Stimulated activated CD8-positive, alpha-beta memory T cell treated with anti-CD3 and anti-CD28 coated beads, Interleukin-15, amount 100 ng/mL, for 48 hours (primary cell): ENCODE measurements at places on chromosomes 6 and 20.

DNA sequence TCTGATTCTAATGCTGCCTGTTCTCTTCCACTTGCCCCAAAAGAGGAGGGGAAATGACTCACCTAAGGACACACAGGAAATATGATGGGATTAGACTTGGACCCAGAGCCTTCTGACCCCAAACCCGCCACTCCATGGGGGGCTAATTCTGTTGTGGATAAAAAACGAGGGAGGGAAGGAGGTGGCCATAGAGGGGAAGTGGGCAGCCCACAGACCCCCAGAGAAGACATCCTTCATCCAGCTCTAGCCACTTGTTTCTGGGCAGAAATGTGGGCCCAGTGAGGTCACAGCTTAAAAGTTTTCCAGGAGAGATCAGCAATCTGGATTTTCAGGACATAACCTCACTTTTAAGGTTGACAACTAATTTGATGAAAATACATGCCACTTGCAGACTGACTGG is 202.1 kb downstream of the ANKRD60 start:
- DNase-seq = no peak

DNA sequence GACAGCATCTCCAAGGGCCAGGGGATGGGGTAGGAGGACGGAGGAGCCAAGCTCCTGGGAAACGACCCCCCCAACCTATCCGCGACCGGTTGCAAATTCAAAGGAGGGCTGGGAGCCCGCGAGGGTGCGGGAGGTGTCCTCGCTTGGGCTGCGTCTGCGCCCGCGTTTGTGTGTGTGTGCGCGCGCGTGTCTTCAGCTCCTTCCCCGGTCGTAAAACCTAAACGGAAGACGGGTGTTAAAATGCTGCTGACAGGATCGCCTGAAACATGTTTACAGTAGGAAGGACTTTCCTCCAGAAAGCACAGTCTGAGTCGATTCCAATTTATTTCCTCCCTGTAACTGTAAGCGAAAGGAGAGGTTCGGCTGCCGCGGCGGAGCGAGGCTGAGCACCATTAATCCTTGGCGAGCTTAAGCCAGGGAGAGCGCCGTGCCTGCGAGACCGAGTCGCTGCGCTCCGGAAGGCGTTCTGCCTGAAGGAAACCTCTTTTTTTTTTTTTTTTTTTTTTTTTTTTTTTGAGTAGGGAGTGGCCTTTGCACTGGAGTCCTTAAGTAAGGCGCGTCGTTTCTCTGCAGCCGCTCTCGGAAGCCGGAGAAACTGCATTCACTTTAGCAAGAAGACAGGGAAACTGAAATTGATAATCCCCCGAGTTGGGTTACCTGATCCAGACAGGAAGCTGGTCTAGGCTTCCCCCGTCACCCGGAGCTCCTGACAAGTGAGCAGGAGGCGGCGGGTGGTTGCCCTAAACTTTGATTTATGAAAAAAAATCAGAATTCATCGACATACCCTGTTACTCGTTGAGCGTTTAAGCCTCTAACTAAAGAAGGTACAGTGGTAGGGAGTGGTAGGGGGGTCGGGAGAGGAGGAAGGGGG is 4.8 kb upstream of the SOX4 start:
- no peak for DNase-seq

- DNase-seq = peak; percentile 57
Observed at GRCh38 chr6:11317885-11318771, 85.7 kb upstream of the NEDD9 start.

DNA sequence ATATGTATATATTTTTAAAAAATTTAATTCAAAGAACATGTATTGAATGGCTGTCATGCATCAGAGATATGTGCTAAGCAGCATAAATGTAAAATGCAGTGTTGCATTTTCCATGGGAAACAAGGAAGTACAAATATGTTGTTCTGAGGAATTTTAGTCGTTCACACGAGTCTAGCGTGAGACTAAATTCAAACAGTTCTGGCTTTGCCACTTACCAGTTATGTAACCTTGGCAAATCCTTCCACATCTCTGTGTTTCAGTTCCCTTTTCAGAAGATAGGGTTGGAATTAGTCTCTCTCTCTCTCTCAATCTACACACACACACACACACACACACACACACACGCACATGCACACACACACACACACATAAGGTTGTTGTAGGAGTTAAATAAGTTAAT is 305.4 kb downstream of the UTRN start:
- no peak for DNase-seq

DNA sequence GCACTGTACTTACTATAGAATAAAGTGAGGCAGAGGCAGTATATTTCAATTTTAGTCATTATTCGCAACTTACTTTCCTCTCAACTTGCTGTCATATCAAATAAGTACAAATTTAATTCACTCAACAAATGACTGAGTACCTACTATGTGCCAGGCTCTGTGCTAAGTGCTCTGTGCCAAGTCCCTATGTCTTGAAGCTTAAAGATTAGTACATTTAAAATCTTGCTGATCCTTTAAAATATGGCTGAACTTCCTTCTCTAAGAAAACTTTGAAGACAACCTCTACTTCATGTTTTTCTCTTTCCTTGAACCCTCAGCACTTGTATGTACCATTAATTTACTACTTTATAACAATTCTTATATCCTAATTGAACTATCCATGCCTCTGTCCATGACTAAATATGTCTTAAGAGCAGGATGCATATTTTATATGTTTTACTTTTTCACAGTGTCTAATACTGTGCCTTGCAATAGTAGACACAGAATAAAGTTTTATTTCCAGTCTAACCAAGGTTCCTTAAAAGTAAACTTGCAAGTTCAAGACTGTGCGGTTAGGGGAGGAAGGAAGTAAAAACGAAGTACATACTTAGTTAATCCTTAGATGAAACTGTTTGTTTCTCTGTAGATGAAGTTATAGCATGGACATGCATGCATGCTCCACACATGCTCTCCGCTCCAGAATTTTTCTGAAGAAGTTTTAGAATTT is 10.0 kb upstream of the LATS1 start:
- DNase-seq = no peak

- peak; percentile 79 for DNase-seq
Observed at GRCh38 chr20:5844063-5844681, 94.0 kb downstream of the SHLD1 start.

DNA sequence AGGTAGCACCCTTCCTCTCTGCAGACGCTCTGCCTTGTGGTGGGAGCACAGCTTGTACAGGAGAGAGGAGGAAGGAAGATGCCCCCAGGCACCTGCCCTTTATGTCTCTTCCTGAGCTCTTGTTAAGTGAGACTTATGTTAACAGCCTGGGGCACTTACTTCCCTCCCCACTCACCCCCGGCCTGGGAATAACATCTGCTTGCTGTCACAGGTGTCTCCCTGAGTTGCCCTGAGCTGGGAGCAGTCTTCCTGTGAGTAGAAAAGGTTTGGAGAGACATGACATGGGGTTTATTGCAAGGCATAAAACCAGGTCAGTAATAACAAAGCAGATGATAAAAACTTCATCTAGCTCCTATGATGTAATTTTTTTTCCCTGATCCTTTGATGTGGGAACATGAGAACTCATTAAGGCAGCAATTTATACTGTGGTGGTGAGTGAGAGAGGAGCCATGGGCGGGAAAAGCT is 1.9 kb downstream of the SSTR4 start:
- DNase-seq = no peak

DNA sequence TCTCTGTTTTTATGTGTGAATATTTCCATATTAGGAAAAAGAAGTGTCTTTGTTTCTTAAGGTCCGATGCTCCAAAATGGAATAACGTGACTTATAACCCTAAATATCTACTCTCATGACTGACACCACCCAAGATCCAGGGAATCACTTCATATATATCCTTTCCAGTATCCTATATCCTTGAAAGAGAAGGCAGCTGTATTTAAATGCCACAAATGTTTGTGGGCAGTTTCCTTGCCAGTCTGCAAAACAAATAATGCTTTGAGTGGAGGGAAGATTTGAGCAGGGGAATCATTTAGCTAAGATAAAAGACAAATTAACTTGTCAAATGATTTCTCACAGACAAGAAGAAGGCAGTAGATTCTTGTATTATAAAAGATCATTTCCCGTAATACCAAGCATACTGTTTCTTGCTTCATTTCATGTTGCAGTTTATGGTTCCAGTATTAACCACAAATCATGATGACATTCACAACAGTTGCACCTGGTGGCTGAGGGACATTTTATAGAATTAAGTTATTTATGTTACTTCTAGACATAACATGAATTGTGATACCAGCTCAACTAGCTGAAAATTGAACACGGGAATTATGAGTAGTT is 30.0 kb upstream of the FABP7 start:
- DNase-seq = no peak

GRCh38 chr6:33672808-33673207 is 38.7 kb downstream of the UQCC2 start:
- no peak for DNase-seq

DNA sequence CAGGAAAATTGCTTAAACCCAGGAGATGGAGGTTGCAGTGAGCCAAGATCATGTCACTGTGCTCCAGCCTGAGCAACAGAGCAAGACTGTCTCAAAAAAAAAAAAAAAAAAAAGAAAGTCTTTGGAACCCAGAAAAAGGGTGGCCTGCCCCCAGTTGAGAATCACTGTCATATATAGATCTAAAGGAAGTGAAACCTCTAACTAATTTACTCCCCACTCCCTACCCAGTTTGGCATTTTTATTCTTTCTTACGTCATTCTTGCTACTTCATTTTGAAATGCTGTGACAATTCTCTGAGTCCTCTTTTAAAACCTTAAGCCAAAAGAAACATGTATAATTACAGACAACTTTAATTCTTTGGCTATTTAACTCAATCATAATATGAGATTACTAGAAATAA is 254.8 kb downstream of the CDC5L start:
- DNase-seq = no peak

- DNase-seq = no peak
Observed at GRCh38 chr6:5751525-5752390, 255.0 kb downstream of the NRN1 start.

GRCh38 chr6:103723438-103724322 is 1136.0 kb downstream of the HACE1 start:
- no peak for DNase-seq

- DNase-seq = no peak
Observed at GRCh38 chr6:18424201-18424600, 37.1 kb downstream of the RNF144B start.

DNA sequence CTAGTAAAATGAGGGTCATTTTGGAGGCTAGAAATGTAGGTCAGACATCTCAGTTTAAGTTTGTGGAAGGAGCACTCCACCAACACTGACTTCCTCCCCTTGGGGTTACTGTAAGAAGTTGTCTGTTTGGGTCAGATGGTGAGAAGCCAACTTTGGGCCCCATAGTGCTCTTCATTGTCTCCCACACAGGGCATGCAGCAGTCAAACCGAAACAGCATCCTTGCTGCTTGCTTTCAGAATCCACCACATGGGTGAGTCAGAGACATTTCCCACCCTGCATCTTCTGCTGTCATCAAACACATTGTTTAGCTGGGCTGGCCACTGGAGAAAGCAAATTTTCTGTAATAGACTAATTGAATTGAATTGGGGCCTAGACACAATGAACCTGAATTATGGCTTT is 16.8 kb downstream of the IL17F start:
- peak; percentile 71 for DNase-seq

- DNase-seq = no peak
Observed at GRCh38 chr6:164128101-164128500, 713.6 kb downstream of the QKI start.

GRCh38 chr6:110654096-110654820 is 161.0 kb downstream of the CDK19 start:
- DNase-seq = no peak

DNA sequence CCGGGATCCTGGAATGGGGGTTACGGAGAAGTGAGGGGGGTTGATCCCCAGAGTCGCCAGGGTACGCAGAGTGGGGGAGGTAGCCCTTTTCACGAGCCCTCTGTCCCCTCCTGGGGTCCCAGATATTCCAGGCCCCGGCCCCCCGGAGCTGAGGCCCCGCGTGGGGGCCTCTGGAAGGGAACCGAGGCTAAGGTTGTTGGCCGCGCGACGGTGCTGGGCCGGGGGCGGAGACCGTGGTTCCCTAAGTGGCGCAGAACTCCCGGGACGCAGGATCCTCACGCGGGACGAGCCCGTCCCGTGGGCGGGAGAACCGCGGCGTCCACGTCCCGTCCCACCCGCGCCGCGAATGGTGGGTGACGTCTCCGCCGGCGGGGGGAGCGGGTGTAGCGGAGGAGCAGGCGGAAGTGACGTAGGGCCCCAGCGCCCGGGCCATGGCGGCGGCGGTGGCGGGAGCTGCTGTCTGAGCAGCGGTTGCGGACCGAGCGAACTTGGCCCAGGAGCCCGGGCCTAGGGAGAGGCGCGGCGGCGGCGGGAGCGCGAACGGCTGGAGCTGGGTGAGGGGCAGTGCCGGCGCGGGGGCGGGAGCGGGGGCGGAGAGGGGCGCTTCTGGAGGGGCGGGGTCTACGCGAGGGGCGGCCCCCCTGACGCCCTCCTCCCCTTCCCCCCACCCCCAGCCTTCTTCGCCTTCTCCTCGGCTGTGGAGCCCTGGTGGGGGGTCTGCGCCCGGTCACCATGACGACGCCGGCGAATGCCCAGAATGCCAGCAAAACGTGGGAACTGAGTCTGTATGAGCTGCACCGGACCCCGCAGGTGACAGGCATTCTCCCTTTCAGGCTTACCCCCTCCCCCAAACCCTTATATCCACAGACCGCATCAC is at the start of gene RING1:
TSS of gene RING1 (plus strand) at position 410 of the 877 bp plus-strand sequence. CDS start at position 733, 323 bp downstream.
- peak; percentile 77 for DNase-seq

GRCh38 chr20:24917797-24918578 is 31.1 kb upstream of the CST7 start:
- DNase-seq = no peak

- no peak for DNase-seq
Observed at GRCh38 chr6:166718516-166718915, 91.5 kb upstream of the RPS6KA2 start.

DNA sequence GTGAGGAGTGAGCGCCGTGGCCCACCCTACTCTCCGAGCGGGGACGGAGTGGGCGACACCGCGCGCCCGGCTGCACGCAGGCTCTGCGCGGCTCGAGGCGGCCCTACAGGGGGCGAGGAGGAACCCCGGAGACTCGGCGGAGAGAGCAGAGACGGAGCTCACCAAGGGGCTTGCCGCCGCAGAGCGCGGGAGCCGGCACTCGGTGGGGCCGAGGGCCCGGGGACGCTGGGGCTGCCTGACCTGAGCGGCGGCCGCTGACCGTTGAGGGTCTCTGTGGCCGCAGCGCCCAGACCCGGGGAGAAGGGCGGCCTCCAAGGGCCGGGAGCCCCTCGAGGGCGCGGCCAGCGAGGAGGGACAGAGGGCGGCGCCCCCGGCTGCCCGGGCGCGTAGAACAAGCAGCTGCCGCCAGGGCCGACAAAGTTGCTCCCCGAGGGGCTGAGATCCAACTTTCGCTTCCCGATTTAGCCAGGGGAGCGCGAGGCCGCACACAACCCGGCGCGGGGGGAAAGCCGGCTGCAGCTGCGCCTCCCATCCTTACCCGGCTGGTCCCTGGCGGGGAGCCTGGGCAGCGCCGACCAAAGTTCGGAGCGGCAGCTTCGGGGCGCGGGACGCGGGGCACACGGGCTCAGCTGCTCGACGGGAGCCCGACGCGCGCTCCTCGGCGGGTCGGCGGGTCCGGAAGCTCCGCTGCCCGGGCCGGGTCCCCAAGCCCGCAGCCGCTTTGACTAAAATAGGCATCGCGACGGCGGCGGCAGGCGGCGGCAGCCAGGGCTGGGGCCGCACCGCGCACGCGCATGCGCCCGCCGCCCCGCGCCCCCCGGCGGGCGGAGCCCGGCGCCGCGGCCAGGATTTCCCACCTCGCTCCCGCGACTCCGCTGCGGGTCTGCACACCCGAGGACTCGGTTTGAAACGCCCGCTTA is 43.1 kb downstream of the POPDC3 start:
- DNase-seq = no peak

GRCh38 chr20:33273117-33273851 is 9.7 kb upstream of the BPIFB1 start:
- DNase-seq = no peak
